LoVo (cell line): ENCODE measurements at places on chromosomes 4 and X.
A peak's percentile ranks its signal among the peaks of the same experiment; 100 is the strongest.

GRCh38 chr4:99029852-99030251, 34.3 kb downstream of the METAP1 start:
- DNase-seq = no peak

DNA sequence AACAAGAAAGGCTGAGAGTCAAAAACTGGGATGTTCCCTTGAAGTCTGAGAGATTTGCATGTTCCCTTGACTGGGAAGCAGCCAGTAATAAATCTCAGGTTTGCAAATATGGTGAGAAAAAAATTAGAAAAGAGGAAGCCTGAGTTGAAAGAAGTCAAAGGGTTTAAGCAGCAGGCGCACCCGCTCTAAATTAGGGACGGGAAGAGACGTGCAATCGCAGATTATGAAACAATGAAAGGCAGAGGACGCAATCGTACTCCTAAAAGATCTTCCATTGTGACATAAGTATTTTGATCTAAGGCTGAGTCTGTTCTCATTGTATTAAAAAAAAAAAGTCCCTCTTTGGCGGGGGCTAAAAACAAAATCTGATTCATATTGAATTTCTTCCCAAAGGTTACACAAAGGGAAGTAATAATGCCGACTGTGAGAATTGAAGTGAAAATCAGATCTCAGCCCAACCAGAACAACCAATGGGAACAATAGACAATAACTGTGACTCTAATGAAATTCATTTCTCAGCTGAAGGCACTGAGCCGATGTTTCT, 28.2 kb downstream of the SAT1 start:
- no peak for DNase-seq

GRCh38 chr4:23728393-23728792, 161.5 kb downstream of the PPARGC1A start:
- peak; percentile 23 for DNase-seq

DNA sequence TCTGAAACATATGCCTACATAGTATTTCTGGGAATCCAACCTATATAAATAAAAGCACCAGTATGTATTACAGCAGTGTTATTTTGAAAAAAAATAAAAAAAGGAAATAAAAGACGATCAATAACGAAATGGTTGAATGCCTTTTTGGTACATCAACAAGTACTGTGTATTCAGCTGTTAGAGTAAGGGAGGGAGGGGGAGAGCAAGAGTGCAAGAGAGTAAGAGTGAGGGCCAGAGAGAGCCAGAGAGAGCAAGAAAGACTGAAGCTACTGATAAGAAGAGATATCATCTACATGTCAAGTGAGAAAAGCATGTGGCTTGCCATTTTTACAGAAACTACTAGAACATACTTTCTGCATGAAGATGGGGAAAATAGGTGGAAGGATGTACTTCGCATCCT, 1.8 kb downstream of the SPIN4 start:
- no peak for DNase-seq

GRCh38 chr4:169210504-169211118, 60.1 kb downstream of the SH3RF1 start:
- no peak for DNase-seq

GRCh38 chr4:130632731-130633604, 1537.0 kb downstream of the C4orf33 start:
- DNase-seq = no peak

- no peak for DNase-seq
These were observed 145.6 kb upstream of the SCML1 start for GRCh38 chrX:17591741-17592110.

DNA sequence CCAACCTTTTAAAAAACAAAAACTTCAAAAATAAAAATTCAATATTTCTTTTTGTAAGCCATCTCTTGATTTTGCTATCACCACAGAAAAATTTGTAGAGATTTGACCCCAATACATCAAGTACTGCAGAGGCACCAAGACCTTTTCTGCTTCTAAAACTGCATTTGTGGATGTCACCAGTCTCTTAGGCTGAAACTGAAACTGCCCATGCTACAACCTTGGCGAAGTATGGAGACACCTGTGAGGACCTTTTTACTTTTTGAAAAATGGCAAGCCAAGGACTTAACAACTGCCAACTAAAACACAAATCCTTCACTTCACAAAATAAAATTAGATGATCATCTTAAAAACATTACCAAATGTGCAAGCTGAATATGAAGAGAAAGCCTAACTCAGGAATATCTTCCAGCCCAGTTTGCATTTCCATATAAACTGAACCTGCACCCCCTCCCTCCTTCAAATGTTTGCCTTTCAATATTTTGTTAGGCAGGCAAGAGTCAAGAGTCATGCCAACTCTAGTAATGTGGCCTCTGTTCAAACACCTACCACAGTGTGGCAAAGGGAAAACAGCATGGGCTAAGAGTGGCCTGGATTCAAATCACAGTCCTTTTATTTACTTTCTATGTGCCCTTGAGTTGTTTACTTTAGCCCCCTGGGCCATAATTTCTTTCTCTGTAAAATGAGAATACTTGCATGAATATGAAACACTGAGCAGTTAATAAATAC, 389.4 kb downstream of the OPHN1 start:
- no peak for DNase-seq

- DNase-seq = no peak
These were observed 53.9 kb upstream of the RPS6KA3 start for GRCh38 chrX:20320461-20321159.

DNA sequence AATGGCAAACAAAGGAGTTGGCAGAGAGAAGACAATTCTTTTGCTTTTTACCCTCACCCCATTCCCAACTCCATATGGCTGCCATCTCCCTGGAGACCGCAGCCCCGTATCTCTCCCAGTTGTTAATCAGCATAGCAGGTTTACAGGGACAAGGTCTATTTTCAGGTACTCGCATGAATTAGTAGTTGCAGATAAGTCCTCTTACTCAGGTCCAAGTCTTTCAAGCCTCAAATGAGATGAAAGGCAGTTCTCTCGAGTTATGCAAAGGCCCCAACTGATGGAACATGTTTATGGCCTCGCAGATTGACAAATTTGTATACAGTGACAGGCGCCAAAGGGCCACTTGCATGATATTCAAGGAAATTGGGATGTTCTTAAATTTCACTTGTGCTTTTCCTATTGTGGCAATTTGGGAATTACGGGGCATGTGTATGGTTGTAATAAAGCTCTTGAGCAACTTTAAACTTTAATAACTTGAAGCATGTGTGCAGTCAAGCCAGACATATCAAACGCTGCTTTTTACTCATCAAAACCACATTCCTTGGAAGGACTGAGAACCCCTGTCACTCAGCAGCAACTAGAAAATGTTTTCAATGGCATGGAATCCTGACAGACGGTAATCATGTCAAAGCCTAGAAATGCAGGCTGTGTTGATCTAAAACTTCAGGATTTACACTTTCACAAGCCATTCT, 45.1 kb downstream of the KDR start:
- DNase-seq = no peak

- DNase-seq = peak; percentile 32
These were observed 14.6 kb upstream of the ZNF630 start for GRCh38 chrX:48086082-48086481.
